Activated CD4-positive, alpha-beta T cell treated with anti-CD3 and anti-CD28 coated beads, Interleukin-2, amount 50 U/mL, for 16 hours (primary cell): ENCODE measurements at places on chromosomes 2 and 18.

- DNase-seq = no peak
These were observed 59.4 kb downstream of the PDE1A start for GRCh38 chr2:182367401-182367800.

DNA sequence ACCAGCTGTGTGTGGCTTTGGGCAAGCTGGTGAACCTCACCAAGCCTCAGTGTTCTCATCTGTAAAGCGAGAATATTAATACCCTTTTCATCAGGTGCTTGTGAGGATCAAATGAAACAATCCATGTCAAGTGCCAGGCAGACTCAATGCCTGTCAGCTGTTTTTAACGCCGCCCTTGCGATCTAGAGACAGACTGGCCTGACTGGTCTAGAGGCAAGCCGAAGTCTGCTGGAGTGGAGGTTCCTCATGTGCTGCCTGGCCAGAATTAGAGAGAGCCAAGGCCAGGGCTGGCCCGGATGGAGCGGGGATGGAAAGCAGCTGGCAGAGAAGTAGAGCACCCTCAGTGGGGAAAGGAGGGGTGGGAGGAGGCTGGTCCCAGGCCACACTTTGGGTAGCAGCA lies 74.5 kb upstream of the B3GNT7 start:
- DNase-seq = no peak

DNA sequence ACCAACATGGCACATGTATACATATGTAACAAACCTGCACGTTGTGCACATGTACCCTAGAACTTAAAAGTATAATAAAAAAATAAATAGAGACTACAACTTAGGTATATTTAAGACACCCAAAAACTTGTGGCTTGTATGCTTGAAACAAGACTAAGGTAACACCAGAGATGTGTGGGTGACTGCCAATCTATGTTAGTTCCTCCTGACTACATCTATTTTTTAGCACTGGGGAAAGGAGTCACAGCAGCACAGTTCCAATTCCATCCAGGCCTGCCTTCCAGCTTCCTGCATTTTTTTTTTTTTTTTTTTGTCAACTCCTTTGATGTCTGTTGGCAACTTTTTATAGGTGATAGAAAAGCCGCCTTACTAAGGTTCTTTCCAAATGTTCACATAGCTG lies 18.2 kb downstream of the C2orf69 start:
- DNase-seq = no peak

GRCh38 chr18:69752737-69753380 lies 194.8 kb downstream of the CD226 start:
- no peak for DNase-seq

- no peak for DNase-seq
These were observed 16.4 kb downstream of the NDC80 start for GRCh38 chr18:2587788-2588187.

DNA sequence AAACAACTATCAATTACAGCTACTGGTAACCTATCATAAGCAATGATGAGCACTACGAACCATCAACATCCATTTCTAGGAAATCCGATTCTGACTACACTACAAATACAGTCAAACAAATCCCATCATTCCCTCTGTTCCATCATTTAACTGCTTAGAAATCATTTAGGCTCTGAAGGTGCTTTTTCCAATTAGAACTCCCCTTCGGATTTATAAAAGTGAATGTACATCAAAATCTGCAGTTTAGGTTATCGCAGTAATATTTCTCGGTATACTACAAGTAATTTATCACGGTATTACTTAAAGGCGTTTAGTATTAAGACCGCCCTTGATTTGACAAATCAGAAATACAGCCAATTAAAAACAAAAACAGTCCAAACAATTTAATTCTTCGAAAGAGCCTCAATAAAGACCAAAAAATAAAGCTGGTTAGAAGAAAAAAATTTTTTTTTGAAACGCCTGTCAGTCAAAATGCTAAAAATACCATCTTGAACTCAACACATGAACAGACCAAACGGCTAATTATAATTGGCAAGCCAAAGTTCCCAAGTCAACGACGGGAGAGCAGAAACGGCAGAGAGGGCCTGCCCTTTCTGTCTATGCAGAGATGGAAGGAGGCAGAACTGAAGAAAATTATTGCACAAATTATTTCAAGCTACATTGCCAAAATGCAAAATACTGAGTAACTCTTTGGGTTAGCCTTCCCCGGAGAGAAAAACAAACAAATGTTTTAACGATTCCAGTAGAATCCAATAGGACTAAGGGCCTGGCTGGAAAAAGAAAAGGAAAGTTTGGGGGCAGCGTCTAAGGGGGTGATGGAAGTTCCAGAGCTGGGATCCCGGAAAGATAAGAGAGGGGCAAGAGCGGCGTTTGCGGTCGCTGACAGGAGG lies 1.2 kb downstream of the VPS54 start:
- no peak for DNase-seq

DNA sequence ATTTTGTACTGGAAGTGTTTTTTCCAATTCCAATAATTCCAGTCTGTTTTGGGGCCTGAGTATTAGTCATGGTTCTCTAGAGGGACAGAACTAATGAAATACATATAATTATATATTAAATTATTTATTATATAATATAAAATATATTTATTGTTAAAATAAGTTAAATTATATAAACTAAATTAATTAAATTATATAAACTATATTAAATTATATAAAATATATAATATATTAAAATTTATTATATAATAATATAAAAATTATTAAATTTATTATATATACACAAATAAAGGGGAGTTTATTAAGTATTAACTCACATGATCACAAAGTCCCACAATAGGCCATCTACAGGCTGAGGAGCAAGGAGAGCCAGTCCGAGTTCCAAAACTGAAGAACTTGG lies 253.4 kb upstream of the NETO1 start:
- DNase-seq = no peak

DNA sequence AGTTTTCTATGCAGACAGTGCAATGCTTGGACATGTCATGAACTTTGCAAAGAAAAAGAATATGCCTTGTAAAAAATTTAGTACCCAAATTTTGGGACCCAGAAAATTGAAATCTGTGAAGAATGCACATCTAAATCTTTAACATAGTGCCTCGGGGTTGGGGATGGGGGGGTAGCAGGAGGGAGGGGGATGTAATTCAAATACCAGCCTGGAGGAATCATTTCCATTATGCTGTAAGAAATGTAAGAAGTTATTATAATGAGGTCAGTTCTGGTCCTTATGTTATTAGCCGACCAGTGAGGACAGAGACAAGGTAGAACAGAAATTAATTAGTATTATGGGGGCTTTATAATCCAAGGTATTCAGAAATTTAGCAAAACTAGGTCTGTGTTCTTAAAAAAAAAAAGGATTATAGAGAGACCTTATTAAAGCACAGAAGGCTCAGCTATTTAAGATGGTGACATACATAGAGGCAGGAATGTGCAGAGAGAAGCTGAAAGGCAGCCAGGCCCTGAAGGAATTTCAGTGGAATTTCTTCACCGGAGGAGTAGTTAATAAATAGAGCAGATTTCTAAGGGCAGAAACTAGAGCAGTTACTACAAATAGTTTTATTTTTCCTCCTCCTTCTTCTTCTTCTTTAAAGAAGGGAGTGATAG lies 89.0 kb upstream of the RBMS1 start:
- no peak for DNase-seq

- no peak for DNase-seq
These were observed 8.3 kb downstream of the EFR3B start for GRCh38 chr2:25050128-25050527.

GRCh38 chr2:85783796-85784195 lies 30.0 kb downstream of the ATOH8 start:
- DNase-seq = no peak

GRCh38 chr18:8584798-8585197 lies 24.4 kb upstream of the RAB12 start:
- no peak for DNase-seq

GRCh38 chr2:102442967-102443828 lies 20.2 kb downstream of the IL18RAP start:
- DNase-seq = peak; percentile 68

- DNase-seq = peak; percentile 46
These were observed 727 bp downstream of the NCOA1 start for GRCh38 chr2:24491542-24492420.

- peak; percentile 45 for DNase-seq
These were observed 182.8 kb downstream of the NBAS start for GRCh38 chr2:15378148-15378908.

- no peak for DNase-seq
These were observed 613.9 kb downstream of the IRS1 start for GRCh38 chr2:226185616-226186211.

DNA sequence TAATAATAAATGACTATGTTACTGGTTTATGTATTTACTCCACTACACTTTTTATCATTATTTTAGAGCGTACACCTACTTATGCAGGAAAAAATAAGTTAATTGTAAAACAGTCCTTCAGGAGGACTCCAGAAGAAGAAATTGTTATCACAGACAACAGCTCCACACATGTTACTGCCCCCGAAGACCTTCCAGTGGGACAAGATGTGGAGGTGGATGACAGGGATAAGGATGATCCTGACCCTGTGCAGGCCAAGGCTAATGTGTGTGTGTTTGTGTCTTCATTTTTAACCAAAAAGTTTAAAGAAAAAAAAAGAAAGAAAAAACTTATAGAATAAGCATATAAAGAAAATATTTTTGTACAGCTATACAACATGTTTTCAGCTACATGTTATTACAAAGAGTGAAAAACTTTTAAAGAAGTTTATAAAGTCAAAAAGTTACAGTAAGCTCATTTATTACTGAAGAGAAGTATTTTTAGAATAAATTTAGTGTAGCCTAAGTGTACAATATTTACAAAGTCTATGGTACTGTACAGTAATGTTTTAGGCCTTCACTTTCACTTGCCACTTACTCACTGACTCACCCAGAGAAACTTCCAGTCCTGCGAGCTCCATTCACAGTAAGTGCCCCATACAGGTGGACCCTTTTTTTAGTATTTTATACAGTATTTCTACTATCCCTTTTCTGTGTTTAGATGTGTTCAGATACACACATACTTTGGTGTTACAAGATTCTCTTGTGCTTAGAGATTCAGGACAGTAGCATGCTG lies 7.5 kb downstream of the TGFBRAP1 start:
- no peak for DNase-seq

DNA sequence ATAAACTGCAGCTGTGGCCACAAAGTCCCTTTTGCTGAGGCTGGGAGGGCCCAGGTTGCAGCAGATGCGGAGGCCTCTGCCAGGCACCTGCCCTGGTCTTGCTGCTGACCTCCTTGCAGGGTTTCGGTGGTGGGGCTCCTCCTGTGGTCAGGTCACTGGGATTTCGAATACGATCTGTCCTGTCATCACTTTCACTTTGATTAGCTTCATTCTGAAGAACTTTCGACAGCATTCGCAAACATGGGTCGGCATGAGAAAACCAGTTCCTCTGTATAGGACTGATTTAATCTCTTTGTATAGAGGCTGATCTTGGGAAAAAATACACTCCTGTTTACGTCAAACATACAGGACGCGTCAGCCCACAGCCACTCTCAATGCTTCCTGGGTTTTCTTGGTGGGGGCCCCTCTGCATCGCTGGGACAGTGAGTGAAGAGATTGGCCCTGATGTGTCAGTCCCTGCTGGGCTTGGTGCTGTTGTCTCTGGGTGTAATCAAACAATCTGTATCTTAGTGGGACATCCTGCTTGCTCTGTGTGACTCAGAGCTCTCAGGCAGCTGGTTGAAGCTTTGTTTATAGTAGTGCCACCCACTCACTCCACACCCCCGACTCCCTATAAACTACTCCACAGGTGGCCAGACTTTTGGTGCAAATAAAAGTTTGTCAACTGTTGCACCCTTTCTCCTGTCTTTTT lies 209.4 kb upstream of the CXCR4 start:
- DNase-seq = peak; percentile 86

DNA sequence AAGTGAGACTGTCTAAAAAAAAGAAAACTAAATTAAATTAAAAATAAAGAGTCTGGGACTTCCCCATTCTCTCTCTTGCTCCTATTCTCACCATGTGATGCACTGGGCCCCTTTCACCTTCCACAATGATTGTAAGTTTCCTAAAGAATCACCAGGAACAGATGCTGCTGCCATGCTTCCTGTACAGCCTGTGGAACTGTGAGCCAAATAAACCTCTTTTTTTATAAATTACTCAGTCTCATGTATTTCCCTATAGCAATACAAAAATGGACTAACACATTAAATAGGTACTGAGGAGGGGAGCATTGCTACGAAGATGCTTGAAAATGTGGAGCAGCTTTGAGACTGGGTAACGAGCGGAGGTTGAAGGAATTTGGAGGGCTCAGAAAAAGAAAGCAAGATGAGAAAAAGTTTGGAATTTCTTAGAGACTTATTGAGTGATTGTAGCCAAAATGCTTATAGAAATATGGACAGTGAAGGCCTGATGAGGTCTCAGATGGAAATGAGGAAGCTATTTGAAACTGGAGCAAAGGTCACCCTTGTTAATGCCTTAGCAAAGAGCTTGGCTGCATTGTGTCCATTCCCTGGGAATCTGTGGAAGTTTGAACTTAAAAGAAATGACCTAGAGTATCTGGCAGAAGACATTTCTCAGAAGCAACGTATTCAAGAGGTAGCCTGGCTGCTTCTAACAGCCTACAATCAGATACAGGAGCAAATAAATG lies 128.7 kb downstream of the EIPR1 start:
- no peak for DNase-seq

GRCh38 chr2:70248181-70248847 lies at the start of gene TIA1:
Gene TIA1, minus strand, starts transcription at chr2:70248628. Its CDS starts 198 bp downstream, at chr2:70248430.
- peak; percentile 98 for DNase-seq

DNA sequence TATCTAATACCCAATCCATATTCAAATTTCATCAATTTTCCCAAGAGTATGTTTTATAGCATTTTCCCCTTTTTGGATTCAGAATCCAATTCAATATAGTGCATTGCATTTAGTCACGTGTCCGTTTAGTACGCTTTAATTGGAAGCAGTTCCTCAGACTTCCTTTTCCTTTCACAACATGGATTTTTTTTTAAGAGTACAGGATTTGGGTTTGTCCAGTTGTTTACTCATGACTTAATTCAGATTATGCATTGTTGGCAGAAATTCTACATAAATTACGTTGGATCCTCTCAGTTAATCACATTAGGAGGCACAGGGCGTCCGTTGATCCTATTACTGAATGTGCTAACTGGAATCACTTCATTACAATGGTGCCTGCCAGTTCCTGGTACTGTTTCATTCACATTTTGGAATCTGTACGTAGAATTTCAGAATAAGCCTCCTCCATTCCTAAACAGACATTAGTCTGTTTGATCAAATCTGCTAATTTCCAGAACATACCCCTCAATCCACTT lies 70.0 kb upstream of the ATIC start:
- DNase-seq = no peak

DNA sequence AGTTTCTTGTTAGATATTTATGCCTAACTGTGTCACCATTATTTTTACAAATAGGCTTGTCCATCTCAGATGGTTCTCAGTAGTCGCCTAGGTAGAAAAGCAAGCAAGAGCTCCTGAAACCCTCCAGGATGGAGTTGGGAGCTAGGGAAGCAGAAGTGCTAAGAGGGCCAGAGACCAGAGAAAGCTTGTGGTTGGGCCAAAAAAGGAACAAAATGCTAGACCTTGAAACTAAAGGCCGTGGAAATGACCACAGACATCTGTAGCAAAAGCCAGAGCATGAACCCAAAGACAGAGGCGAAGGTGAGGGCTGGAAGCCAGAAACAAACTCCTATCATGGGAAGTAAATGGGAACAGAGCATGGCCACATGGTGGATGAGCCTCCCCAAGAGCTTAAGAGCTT lies 29.9 kb upstream of the RMDN2 start:
- DNase-seq = no peak
